Inflammatory macrophage treated with lipopolysaccharide for 4 hours (primary cell): ENCODE measurements at places on chromosomes 11 and 22.

GRCh38 chr22:30868663-30869385 lies 99.8 kb downstream of the MORC2 start:
- DNase-seq: no peak

DNA sequence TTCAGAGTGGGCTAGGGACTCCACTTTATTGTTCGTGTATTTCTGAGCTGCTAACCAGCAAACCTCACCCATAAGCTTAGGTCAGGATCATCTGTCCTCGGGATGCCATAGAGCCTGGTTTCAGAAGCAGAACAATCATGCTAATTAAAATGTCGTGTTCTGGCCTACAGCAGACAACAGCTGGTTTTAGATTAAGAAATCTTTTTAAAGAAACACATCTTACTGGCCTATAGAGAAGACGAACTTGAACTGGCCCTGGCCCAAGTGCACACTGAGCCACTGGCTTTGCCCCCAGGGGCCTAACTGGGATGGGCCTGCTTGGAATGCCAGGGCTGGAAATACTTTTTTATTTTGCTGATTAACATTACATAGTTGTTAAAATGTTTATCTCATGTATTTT lies 63.2 kb downstream of the ALX4 start:
- no peak for DNase-seq

GRCh38 chr11:86416494-86416893 lies 41.8 kb downstream of the CCDC81 start:
- DNase-seq: peak; percentile 83

DNA sequence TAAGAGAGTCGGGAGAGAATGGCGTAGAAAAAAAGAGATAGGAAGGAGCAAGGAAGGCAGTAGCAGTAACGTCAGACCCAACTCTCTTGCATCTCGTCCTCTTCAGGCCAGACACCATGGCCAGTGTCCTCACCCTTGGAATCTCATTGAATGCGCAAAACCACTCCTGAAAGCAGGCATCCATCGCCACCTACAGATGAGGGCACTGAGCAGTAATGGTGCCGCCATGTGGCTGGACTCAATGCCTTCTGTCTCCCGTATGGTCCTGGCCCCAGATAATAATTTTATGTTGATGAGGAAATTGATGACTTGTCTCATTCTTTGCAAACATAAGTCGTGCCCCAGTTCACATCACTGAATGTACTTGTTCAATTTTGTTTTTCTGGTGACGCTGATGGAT lies 17.8 kb upstream of the ALX4 start:
- DNase-seq: no peak

DNA sequence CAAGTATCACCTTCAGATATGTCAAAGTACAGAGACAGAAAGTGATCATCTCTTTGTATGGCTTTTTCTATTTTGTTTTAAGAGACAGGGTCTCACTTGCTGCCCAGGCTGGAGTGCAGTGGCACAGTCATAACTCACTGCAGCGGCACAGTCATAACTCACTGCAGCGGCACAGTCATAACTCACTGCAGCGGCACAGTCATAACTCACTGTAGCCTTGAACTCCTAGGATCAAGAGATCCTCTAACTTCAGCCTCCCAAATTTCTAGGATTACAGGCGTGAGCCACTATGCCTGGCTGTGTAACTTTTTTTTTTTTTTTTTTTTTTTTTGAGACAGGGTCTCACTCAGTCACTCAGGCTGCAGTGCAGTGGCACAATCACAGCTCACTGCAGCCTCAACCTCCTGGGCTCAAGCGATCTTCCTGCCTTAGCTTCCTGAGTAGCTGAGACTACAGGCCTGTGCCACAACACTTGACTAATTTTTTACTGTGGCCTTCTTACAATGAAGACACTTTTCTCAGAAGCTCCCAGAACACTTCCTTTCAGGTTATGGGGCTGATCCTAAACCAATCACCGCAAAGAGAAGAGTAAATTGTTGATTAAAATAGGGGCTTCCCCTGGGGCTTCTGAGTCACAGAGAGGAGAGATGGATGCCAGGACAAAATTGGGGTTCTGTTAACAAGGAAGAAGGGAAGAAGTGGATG lies 9.0 kb upstream of the HIKESHI start:
- DNase-seq: no peak

- DNase-seq: no peak
These were observed 370.1 kb downstream of the OPCML start for GRCh38 chr11:133162227-133162626.

- DNase-seq: peak; percentile 80
These were observed 29.1 kb upstream of the BIRC3 start for GRCh38 chr11:102287964-102288724.

DNA sequence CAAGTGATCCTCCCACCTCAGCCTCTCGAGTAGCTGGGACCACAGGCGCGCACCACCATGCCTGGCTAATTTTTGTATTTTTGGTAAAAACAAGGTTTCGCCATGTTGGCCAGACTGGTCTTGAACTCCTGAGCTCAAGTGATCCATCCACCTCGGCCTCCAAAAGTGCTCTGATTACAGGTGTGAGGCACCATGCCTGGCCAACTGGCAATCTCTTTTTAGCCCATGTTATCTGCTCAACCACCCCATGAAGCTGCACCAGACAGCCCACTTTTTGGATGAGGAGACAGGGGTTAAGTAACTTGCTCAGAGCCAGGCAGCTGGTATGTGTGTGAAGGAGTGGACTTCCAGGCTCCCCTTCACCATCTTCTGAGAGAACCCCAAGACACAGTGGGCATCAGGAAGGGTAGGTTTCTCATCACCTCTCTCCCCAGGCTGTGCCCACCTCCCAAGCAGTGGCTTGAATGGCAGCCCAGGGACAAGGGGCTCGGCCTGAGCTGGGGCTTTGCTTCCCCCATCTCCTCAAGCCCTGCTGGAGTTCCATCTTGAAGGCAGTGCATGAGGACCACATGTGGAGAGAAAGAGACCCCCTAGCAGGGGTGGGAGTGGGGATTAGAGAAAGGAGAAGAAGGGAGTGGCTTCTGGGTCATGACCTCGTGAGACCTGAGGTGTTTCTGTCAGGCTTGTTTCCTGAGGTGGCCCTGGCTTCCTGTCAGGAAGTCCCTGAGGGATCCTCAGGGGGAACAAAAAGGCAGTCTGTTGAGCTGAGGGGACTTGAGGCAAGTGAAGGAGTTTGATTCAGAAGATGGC lies 87.5 kb upstream of the PARVA start:
- DNase-seq: no peak

DNA sequence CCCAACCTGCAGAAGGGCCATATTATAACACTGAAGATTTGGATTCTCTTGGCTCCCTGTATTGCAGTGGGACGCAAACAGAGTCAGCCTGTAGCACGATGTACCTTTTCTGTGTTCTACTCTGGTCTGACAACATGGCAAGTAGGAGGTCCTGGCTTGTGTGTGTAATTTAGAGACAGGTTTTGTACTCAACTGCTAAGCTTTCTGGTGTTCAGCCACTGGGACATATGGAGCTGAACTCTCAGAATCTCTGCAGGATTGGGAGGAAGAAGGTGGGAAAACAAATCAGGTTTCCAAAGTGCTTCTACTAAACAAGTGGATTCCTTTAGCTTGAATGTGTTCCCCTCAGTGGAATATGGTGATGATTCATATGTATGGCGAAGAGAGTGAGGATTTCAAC lies 192.5 kb upstream of the MTMR2 start:
- DNase-seq: no peak

GRCh38 chr11:37402663-37403062 lies 804.6 kb upstream of the RAG2 start:
- no peak for DNase-seq

- no peak for DNase-seq
These were observed 128.5 kb upstream of the LMO1 start for GRCh38 chr11:8392166-8392565.

DNA sequence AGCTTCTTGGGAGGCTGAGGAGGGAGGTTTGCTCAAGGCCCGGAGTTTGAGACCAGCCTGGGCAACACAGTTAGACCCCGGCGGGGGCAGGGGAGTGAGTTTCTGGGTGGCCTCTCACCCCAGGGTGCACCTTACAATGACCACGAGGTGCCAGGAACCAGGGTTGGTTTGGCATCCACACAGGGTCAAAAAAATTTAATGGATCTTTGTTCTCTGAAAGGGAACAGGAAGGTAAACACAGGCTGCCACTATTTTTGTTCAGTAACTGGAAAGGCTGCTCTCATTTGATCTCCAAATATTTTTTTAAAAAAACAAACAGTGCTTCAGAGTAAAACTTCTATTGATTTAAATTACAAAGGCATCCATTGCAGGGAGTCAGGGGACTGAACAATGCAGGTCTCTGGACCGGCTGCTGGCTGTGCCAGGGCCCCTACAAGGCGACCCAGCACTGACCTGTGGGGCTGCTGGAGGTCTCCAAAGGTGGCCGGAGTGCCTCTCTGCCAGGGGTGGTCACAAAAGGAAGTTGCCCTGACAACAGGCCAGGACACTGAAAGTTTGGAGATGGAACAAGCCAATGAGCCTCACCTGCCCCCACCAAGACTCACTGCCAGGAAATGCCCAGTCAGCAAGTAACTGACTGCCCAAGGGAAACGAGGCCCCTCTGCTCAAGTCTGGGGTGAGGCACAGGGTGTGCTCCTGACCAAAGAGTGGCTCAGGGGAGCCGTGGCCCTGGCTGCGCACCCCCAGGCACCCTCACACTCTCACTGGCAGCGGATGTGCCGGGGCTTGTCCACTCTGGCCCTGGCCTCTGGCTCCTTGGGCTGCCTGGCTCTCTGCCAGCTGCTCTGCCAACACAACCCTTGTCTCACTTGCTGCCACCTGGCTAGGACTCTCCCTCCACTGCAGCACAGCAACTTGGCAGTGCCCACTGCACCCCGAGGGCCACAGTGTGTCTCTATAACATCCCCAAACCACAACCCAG lies 51.8 kb downstream of the ARFGAP3 start:
- no peak for DNase-seq

- no peak for DNase-seq
These were observed 25.9 kb upstream of the PDE2A start for GRCh38 chr11:72700146-72700545.

DNA sequence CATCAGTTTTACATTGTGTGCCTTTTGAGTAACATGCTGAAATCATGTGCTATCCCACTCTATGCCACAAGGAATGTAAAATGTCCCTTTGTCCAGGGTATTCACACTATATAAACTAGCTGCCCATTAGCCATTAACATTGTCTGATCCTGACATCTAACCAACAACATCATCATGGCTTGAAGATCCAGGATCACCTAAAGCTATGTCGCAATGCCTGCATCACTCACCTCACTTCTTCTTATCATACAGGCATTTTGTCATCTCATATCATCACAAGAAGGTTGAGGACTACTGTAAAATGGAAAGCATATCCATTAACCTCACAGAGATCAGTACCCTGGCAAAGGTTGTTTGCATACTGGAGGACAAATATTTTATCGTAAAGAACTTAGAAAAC lies 742.3 kb downstream of the DLG2 start:
- no peak for DNase-seq

DNA sequence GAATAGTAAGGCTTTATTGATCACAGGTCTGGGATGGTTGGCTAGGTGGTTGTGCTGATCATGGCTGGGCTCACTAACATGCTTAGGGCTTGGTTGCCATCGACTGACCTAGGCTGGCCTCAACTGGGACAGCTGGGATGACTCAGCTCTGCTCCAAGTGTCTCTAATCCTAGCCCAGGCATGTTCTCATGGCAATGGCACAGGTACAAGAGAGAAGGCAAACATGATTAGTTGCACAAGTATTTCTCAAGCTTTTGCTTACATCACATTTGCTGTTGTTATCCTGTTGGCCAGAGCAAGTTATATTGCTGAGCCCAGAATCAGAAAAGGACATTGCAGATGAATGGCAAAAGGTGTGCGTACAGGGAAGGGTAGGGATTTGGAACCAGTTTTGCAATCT lies 68.5 kb upstream of the SLC35C1 start:
- no peak for DNase-seq

DNA sequence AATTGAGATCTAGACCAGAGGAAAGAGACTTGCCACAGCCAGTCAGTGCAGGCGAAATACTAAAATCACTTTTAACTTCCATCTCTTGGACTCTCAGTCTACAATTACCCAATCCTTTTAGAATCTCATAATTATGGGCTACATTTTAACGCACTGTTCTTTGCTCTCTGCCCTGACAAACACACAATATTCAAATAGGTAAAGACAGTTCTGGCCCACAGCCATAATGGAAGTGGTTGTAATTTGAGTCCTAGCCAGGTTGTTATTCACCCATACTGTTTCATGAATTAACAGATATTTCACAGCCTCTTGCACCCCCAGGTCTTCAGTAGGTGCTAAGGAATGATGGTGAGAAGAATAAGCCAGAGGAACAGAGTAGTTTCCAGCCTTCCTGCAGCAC lies 830 bp downstream of the C11orf97 start:
- peak; percentile 16 for DNase-seq

DNA sequence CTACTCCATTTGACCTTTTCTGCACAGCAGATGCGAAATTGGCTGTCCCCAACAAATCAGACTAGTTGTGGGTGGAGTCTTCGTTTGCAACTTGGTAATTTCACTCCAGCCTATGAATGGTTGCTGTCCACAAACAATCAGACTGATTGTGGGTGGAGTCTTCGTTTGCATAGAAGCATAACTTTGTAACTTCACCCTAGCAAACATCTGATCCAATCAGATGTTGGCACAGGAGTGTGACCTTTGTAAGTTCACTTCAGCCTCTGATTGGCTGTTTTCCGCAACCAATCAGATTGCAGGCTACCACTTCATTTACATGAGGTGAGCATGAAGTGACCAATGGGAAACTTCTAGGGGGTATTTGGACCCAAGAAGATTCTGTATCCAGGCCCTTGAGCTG lies 16.3 kb upstream of the CABP2 start:
- DNase-seq: no peak

GRCh38 chr11:116533186-116533825 lies 239.5 kb downstream of the BUD13 start:
- DNase-seq: no peak

GRCh38 chr11:78100261-78100660 lies 20.6 kb upstream of the NDUFC2 start:
- no peak for DNase-seq

GRCh38 chr11:108859510-108859909 lies 194.6 kb downstream of the DDX10 start:
- no peak for DNase-seq

- no peak for DNase-seq
These were observed 9.7 kb upstream of the RNF141 start for GRCh38 chr11:10550503-10551289.
